ENCODE measurements at places on chromosomes 2 and 18.

GRCh38 chr2:21404137-21404536 lies 280.4 kb downstream of the TDRD15 start:
- DNase-seq, result no peak

- no peak for DNase-seq
Measured at GRCh38 chr2:159891267-159891588, 93.2 kb upstream of the CD302 start.

DNA sequence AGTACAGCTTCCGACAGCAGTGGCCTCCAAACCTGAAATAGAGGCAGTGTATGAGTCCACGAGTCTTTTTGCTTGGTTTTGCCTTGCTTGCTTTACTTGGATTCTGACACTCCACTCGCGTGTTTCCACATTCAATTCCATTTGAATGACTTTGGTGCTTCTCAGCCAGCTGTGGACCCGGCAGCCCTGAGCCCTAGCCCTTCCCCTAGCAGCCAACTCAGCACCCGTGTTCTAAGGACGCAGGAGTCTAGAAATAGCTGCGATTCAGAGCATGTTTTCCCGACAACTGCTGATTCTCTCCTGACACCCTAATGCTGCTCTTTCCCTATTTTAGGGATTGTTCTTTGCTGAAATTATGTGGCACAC lies 20.6 kb downstream of the LRRFIP1 start:
- DNase-seq, result no peak

DNA sequence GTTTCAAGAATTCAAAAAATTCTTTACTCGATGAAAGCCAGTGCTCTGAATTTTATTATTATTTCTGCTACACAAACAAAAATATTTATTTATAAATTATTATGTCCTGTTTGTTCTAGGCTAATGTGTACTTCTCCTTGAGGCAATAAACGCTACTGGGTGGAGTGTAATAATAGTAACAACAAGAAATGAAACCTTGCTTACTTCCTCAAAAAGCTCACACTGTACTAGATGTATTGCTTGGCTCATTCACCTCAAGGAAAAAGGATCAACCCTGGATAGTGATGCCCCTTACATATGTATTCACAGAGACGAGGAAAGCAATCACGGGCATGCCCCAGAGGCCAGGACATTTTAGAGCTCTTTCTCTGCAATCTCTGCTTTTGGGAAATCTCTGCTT lies 685.6 kb upstream of the NXPH2 start:
- DNase-seq, result no peak

GRCh38 chr2:11465110-11465484 lies 864 bp downstream of the E2F6 start:
- no peak for DNase-seq
